ENCODE measurements at places on chromosomes 12 and 14.

- DNase-seq, result no peak
Measured at GRCh38 chr12:105214148-105214547, 21.8 kb downstream of the APPL2 start.

- no peak for DNase-seq
Measured at GRCh38 chr14:76496595-76496994, 120.7 kb downstream of the ESRRB start.

DNA sequence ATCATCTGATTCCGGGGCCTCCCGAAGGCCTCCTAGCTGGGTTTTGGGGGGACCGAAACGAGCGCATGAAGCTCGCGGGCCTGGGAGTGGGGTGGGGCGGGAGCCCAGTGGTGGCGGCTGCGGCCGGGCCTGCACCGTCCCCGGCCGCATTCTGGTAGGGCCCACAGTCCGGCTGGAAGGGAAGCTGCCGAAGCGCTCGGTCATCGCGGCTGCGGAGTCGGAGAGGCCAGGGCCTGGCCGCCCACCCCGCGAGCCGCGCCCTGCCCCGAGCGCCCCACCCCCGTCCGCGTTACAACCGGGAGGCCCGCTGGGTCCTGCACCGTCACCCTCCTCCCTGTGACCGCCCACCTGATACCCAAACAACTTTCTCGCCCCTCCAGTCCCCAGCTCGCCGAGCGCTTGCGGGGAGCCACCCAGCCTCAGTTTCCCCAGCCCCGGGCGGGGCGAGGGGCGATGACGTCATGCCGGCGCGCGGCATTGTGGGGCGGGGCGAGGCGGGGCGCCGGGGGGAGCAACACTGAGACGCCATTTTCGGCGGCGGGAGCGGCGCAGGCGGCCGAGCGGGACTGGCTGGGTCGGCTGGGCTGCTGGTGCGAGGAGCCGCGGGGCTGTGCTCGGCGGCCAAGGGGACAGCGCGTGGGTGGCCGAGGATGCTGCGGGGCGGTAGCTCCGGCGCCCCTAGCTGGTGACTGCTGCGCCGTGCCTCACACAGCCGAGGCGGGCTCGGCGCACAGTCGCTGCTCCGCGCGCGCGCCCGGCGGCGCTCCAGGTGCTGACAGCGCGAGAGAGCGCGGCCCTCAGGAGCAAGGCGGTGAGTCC lies at the start of gene KLC1:
Gene KLC1 (plus strand): TSS at position 528 of the 819 bp plus-strand sequence. CDS start 25,354 bp downstream, outside the sequence.
- DNase-seq, result no peak

- no peak for DNase-seq
Measured at GRCh38 chr12:120998435-120998834, 17.9 kb downstream of the C12orf43 start.

- DNase-seq, result no peak
Measured at GRCh38 chr14:75609606-75610475, 31.4 kb downstream of the FLVCR2 start.

DNA sequence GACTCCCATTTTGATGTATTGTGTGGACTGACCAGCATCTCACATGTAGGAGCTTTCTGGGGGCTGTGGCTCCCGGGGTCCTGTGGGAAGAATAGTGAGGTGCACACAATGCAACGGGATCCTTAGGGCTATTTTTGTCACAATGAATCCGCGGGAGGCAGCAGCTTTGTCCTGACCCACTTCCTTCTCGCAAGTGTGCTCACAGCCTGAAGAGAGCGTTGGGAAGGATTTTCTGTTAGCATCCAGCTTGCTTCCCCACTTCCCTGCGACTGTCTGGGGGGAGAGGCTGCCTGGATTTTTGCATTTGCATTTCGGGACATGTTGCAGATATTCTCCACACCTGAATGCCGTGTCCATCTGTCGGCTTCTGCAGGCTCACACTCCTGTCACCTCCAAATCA lies 31.9 kb downstream of the FZD10 start:
- DNase-seq, result no peak

DNA sequence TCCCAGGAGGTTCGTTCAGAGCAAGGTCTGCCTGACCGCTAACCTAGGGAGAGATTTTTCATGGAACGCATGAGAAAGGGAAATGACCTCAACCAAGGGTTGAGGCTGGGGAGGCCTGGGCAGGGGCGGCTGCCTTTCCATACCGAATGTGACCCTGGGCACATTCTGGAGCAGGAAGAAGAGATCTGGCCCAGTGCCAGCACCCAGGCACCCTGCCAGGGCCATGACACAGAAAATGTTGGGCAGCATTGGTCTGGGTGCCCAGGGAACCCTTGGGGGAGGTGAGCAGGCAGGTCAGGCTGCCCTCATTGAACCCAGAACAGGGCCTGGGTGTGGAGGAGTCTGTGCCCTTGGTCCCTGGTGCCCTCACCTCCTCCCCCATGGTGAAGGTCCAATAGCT lies 106.8 kb downstream of the CALM1 start:
- no peak for DNase-seq

- DNase-seq, result no peak
Measured at GRCh38 chr12:69925291-69925690, 100.3 kb downstream of the MYRFL start.

DNA sequence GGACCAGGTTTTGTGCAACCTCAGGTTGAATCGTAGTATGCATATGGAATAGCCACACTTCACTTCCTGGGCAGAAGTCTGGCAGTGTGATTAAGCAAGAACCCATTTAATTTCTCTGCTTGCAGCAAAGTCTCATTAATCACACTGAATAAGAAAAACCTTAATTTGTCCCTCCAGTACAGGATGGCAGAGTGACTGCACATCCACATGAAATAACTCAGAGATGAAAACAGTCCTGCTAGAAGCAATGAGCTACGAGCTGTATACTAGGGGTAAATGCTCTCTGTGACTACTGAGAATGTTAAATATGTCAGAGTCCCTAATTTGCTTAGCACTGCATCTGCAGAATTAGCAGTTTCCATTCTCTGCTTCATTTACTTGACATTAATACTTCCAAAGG lies 88.9 kb downstream of the ACSS3 start:
- DNase-seq, result no peak

GRCh38 chr12:11875414-11875935 lies 195.3 kb upstream of the BCL2L14 start:
- DNase-seq, result no peak

DNA sequence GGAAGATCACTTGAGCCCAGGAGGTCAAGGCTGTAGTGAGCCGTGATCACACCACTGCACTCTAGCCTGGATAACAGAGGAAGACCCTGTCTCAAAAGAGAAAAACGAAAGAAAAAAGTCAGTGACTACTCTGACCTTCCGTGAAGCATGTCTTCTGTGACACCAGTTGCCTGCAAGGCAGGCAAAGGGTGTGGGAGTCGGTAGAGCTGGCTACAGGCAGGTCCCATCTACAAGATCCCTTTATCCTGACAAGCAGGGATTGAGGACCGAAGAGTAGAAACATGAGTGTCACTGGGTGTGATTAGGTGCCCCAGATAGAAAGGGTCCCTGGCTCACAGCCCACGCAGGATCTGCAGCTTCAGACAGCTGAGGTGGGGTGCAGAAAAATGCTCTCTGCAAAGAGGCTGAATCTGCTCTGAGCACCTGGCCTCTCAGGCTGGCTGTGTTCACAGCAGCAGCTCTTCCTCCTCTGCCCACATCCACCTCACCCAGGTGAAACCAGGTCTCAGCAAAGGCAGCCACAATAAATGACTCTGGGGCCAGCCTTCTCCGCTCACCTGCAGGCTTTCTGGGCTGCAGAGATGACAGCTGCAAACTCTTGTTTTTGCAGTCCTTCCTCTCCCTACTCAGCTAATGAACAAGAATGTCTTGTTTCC lies 28.6 kb upstream of the HSP90B1 start:
- DNase-seq, result no peak

DNA sequence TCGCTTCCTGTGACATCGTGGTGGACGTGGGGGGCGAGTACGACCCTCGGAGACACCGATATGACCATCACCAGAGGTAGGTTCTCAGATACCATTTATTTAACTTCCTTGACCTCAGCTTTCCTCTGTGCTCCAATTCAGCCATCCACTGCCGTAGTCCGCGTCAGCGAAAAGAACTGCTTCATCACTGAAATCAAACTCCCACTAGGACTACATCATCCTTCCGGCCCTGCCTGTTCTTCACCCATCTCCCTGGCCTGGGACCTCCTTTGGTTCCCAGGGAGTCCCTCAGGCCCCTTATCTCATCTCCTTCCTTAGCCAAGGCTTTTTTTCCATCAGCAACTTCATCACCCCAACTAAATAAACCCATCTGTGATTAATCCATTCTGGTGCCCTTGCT lies 692 bp downstream of the MYG1 start:
- DNase-seq, result no peak

- no peak for DNase-seq
Measured at GRCh38 chr14:95956601-95957460, 80.2 kb downstream of the TUNAR start.

- DNase-seq, result peak; percentile 14
Measured at GRCh38 chr12:70719672-70720420, 82.6 kb upstream of the PTPRB start.

DNA sequence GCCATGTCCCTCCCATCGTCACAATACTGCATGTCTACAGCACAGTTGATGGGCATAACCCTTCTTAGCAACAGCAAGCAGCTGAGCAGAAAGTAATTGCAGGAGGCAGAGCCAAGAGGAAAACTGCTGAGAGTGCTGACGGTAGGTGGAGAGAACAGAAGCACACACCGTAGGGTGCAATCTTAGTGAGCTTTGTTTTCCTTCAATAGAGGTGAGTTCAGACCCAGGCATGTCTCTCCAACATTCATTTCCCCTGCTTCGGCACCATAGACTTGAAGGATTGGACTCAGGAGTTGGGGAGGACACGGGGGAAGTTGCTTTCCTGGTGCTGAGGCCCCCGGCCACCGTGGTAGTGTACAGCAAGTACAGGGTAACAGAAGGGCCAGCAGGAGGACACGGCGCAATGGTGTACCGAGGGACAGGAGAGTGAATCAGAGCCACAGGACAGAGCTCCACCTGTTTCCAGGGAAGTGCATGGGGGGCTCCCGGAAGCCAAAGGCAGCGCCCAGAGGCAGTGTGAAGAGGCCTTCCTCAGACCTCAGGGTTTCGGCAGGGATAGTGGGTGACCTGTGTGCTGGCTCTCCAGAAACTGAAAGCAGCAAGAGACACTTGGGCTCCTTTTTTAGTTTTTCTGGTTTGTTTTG lies 36.3 kb upstream of the SINHCAF start:
- no peak for DNase-seq

- no peak for DNase-seq
Measured at GRCh38 chr12:13962699-13963098, 18.7 kb downstream of the GRIN2B start.

DNA sequence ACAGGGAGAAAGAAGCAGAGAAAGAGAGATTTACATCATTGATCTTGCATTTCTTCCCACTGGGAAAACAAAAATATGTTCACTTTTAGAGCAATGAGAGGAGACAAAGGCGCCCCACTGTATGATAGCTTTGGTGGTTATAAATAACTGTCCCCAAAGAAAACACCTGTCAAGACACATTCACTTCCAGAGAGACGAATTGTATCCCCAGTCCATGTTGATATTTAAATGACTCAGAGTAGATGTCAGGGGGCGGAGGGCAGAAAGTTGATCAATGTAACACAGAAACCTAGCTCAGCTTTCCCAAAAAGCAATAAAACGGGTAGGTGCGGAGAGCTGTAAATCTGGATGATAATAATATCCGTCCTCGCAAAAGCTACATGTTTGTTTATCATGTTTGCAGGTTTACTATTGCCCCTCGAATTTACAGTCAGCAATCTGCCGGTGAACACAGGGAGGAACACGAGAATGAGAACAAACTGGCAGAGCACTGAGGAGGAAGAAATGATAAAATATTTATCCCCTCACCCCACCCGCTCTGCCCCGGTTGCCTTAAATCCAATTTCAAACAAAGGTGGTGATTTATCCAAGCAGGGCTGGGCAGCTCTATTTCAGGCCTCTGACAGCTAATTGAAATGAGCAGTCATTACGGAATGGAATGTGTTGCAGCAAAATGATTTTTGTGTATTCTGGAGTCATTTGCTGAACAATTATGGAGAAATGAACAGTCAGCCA lies 84.4 kb downstream of the CMKLR1 start:
- no peak for DNase-seq

- no peak for DNase-seq
Measured at GRCh38 chr12:5078423-5078822, 34.7 kb downstream of the KCNA5 start.

DNA sequence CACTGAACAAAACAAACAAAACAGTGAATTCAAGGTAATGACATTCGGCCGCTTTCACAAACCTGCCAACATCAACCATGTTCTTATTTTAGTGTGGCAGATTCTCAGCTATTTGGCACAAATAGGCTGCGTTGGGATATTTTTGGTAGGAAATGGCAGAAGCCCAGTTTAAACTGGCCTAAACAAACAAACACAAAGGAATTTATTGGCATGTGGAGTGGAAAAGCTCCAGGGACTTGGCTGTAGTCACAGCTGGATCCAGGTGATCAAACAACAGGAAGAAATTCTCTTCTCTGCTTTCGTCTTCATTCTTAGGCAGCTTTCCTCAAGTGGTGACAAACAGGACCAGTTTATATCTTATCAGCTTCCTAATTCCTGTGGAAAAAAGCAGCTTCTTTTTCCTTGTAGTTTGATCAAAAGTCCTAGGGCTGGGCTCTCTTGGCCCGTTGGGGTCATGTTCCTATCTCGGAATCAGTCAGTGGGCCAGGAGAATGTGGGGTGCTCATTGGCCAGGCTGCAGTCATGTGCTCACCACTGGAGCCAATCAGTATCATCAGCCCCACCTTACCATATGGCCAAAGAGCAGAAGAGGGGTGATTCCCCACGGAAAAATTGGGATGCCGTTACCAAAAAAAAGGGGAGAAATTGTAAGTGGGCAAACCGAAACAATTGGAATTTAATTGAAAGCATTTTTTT lies 22.6 kb downstream of the C12orf75 start:
- no peak for DNase-seq

GRCh38 chr14:89803542-89803941 lies 151.0 kb downstream of the EFCAB11 start:
- DNase-seq, result no peak

GRCh38 chr14:65461730-65462129 lies 49.2 kb downstream of the FUT8 start:
- DNase-seq, result no peak

DNA sequence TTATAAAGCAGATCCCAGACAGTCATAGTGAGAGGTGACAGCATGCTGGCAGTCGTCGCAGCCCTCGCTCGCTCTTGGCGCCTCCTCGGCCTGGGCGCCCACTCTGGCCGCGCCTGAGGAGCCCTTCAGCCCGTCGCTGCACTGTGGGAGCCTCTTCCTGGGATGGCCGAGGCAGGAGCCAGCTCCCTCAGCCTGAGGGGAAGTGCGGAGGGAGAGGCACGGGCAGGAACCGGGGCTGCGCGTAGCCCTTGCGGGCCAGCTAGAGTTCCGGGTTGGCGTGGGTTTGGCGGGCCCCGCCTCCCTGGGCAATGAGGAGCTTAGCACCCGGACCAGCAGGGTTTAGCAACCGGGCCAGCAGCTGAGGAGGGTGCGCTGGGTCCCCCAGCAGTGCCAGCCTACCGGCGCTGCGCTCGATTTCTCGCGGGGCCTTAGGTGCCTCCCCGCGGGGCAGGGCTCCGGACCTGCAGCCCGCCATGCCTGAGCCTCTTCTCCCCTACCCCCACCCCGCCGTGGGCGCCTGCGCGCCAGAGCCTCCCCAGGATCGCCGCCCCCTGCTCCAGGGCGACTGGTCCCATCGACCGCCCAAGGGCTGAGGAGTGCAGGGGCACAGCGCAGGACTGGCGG lies 451.2 kb upstream of the DCN start:
- DNase-seq, result no peak

GRCh38 chr14:50929506-50929905 lies 14.8 kb downstream of the PYGL start:
- no peak for DNase-seq

Measured in fibroblast of skin of left biceps (primary cell).